T-helper 1 cell (primary cell): ENCODE measurements at places on chromosomes 11 and 22.
A peak's percentile ranks its signal among the peaks of the same experiment; 100 is the strongest.

DNA sequence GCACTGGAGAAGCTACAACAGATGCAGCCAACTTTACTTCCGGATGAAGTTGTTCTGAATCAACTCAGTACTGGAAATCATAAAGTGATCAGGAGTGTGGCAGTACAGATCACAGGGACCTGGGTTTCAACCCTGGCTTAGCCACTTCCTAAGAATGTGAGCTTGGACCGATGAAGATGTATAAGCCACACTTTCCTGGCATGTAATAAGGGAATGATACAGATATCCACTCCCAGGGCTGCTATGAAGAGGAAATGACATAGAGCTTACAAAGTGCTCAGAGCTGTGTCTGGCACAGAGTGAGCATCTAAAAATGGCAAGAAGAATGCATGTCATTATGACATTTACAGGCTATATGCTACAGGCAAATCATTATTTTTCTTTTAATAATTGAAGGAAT, 378.7 kb downstream of the NTM start:
- no peak for DNase-seq

- DNase-seq, result no peak
These were observed 387.6 kb upstream of the DDI1 start for GRCh38 chr11:103648670-103649400.

GRCh38 chr22:47594836-47595521, 832.5 kb downstream of the TBC1D22A start:
- DNase-seq, result no peak

DNA sequence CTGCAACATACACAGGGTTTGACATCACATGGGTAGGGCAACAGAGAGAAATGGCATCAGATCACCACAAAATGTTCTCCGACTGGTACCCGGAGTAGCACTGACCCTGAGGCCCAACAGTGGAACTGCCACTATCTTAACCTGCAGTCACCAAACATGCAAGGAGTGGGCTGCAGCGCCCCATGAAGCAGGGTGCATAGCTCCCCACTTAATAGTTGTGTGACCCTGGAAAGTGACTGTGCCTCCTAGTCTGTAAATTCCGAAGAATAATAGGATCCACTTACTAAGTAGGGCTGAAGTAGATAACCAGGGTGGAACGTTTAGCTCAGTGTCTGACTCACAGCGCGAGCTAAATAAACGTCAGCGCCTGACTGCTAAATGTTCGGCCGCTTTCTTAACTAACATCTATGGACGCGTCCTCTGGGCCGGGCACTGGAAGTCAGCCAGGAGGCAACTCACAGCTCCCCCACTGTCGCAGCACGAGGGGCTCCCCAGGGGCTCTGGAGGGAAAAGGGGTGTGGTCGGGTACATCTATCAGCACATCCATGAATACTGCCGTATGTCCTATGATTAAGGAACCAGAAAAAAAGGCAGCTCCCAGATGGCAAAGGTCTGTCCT, 777 bp downstream of the LTO1 start:
- DNase-seq, result no peak

DNA sequence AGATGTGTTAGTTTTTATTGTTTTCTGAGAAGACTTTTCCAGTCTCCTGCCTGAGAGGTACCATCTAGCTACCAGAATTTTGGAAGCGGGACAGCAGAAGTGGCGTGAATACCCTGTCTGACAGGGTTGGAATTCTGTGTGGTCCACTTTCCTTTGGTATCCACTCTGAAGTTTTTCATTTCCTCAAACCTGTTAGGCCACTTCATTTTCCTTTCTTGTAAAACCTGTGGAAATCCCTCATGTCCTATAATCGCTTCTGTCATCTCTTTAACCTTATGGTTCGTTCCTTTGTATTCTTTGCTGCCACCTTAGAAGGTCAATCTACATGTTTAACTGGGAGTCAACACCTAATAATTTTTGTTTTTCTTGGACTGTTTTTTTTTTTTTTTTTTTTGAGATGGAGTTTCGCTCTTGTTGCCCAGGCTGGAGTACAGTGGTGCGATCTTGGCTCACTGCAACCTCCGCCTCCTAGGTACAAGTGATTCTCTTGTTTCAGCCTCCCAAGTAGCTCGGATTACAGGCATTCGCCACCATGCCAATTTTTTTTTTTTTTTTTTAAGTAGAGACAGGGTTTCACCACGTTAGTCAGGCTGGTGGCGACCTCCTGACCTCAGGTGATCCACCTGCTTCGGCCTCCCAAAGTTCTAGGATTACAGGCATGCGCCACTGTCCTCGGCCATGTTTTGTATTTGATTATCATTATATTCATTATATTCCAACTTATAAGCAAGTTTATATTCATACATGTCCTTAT, 7.1 kb downstream of the SFI1 start:
- DNase-seq, result no peak

GRCh38 chr11:77090373-77091111, 12.1 kb upstream of the OMP start:
- DNase-seq, result no peak

- DNase-seq, result no peak
These were observed 3.6 kb downstream of the BCL9L start for GRCh38 chr11:118921929-118922744.

- DNase-seq, result no peak
These were observed 12.3 kb downstream of the LUZP2 start for GRCh38 chr11:24509114-24509513.

DNA sequence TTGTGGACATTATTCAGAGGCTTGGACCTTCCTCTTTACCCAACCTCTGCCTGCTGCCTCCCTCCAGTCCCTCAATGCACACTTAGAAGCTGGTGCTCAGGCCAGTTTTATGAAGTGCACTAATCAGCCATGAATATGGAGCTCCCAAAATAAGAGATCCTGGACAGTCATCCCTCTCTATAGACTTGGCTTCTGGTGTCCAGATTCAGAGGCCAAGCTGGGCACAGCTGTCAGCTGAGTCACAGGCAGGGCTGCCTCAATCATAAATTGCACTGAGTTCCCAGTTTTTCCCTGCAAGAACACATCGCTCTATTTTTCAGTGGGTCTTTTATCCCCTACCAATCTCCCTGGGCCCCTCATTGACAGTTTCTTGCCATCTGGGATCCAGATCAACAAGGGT, 161.7 kb upstream of the CADM1 start:
- no peak for DNase-seq

DNA sequence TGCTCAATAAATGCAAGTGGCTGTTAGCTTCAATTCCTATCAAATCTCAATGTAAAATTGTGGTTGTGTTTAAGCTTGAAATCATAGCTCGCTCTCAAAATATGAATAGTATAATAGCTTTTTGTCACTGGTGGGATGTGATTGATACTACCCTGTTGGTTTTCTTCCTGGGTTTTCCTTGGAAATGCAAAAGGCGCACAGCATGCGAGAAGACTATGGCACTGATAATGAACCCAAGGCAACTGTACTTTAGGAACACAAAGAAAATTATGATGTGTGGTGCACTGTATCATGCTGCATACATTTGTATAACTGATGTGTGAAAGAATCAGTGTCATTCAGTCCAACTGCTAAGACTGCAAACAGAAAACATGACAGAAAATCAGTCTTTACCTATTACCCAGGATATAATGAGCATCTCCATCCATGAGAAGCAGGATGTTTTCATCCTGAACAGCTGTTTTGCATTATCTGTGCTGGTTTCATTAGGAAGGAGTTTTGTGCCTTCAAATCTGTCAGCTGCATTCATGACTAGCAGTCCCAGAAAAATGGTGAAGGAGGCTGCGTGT, 101.2 kb downstream of the TRPC6 start:
- no peak for DNase-seq

GRCh38 chr22:35480627-35481550, 59.7 kb upstream of the RASD2 start:
- no peak for DNase-seq

- no peak for DNase-seq
These were observed 34.9 kb downstream of the RSPH14 start for GRCh38 chr22:23106906-23107367.

DNA sequence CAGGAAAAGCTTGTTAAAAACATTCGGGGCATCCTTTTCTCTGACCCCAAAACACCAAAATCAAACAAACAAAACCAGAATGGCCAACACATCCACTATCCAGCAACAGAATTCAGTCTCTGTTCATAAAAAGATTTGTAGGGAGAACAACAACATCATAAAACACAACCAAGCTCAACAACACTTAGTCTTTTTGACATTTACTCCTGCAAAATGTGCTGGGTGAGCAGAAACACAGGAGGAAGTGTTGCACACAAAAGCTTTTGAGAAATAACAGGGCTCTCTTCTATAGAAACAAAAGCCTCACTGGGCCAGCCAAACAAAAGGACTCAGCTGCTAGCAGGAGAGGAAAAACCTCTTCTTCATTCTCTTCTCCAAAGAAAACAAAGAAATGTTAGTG, 736.0 kb upstream of the CCDC90B start:
- no peak for DNase-seq

DNA sequence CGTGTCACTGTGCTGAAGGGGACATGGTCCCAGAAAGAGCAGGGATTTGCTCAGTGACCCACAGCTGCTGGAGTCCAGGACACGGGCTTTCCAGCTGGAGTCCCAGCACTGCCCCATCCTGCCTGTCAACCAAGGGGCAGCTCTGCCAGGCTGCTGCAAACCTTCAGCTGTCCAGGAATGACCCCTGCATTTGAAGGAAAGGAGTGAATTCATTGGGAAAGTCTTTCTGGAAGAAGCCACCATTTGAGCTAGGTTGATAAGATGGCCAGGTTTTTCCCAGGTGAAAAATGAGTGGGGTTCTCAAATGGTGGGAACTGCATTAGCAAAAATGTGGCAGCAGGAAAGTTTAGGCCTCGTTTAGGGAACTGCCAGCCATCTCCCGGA, 9.4 kb downstream of the KCNK7 start:
- DNase-seq, result no peak

- DNase-seq, result no peak
These were observed 29.8 kb downstream of the CABIN1 start for GRCh38 chr22:24040946-24041345.

DNA sequence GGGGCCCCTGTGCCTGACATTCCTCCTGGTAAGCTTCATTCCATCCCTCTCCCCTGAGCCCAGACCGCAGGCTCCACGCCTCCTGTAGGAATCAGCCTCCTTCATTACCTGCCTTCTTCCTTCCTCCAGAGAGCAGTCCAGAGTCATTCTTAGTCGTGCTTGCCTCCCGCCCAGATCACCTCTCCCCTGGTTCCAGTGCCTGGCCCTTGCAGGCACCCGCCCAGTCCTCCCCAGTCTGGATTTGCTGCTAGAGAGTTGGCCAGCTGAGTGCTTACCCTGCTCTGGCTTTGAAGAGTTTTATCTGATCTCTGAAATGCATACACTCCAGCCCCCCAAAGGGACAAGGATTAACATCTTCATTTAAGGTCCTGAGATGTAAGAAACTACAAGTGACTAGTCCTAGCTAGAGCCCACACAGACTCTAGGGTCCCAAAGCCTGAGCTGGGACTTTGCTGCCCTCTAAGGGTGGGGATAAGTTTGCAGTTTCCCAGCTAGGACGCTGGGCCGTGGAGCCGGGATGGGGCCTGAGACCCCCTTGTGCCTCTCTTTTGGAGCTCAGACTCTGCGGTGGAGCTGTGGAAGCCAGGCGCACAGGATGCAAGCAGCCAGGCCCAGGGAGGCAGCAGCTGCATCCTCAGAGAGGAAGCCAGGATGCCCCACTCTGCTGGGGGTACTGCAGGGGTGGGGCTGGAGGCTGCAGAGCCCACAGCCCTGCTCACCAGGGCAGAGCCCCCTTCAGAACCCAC, 1.6 kb downstream of the NR1H3 start:
- no peak for DNase-seq

GRCh38 chr11:69949327-69949726, 128.8 kb upstream of the ANO1 start:
- DNase-seq, result no peak

DNA sequence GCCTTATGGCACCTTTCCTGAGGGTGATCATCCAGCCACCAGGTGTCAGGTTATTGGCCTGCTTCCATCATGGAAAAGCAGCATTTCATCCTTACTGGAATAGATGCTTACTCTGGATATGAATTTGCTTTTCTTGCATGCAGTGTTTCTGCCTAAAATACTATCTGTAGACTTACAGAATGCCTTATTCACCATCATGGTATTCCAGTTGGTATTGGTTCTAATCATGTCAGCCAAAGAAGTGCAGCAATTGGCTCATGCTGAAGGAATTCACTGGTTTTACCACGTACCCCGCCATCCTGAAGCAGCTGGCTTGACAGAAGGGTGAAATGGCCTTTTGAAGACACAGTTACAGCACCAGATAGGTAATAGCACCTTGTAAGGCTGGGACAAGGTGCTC, 194.2 kb downstream of the AASDHPPT start:
- no peak for DNase-seq

DNA sequence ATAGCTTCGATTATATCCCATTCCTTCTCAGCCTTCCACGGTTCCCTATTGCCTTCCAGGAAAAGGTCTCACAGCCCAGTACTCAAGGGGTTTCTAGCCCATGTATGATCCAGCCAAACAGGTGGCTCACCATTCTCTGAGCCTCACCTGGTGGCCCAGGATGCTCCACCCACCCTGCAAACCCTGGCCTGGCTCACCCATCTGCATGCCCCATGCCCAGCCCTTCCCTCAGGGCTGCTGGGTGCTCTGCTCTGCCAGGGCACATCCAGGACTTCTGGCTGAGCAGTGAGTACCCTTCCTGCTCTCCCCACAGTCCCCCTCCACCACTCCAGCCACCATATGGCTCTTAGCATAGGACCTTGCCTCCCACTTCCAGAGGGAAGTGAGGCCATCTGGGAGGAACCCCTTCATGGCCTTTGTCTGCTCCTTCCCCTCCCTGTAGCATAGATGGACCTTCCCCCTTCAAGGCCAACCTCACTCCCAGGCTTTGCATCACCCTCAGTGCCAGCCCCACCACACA, 5.8 kb upstream of the RCOR2 start:
- DNase-seq, result no peak

DNA sequence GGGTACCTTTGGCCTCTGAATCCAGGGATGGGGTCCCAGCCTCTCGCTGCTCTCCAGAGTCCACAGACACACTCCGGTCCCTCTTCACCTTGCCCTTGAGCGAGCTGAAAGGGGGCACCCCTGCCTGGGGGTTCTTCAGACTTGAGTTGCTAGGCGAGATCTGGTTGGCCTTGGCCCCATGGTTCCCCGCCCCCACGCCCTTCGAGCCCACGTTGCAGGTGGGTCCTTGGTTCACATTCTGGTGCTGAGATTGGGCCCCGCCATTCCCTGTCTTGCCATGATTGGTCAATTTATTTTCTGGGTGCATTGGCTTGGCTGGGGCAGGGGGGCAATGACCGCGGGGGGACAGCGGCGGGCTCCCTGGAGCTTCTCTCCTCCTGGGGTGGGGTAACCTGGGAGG, 17.5 kb downstream of the BCL9L start:
- DNase-seq, result no peak

DNA sequence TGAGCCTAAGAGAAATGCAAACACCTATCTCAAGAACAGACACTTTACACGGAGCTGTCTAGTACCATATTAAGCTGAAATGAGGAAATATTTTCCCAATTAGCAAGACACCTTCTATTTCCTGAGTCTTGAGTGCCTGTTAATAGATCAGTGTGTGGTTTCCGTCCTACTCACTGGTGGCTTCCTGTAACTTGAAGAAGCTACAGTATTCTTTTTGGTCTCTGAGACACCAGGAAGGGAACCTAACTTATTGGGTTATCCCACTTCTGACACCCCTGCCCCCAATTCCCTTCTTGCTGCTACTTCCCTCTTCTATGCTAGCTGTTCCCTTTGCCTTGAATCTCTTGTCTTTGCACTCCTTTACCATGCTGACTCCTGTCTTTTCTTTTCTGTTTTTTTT, 92.7 kb downstream of the FDX1 start:
- no peak for DNase-seq

- DNase-seq, result no peak
These were observed 961.8 kb upstream of the CCDC90B start for GRCh38 chr11:84247926-84248325.

- DNase-seq, result peak; percentile 11
These were observed 720 bp downstream of the UFD1 start for GRCh38 chr22:19478045-19478900.
